ENCODE measurements at places on chromosomes 16 and 17. TPM values are rescaled to one million over a fixed set of nuclear protein-coding genes. Genes with fewer than 3 reads are reported as not detected.

Gene TRPV2
- total RNA-seq, result 89.5 TPM

Gene ZNF18
- 14.0 TPM for total RNA-seq

Gene CBX2
- total RNA-seq, result 1.2 TPM

Gene KRT31
- not detected for total RNA-seq

Gene PYDC1
- not detected for total RNA-seq

Gene ABCC12
- total RNA-seq, result 0.15 TPM

Gene KCNJ12
- total RNA-seq, result 0.15 TPM

Gene GLIS2
- 4.4 TPM for total RNA-seq

Gene NPIPA7
- total RNA-seq, result 0.15 TPM

Gene CACNG4
- total RNA-seq, result not detected

Gene KRT33A
- total RNA-seq, result not detected

Gene ACSM2A
- not detected for total RNA-seq

Gene MPO
- 0.17 TPM for total RNA-seq

Gene CARD14
- under 0.01 TPM for total RNA-seq

Gene USP7
- total RNA-seq, result 56.4 TPM

Gene TMEM88
- total RNA-seq, result 0.44 TPM

Gene CACNG3
- total RNA-seq, result not detected

Gene FBXL16
- total RNA-seq, result 0.17 TPM

Gene OR1D5
- not detected for total RNA-seq

Gene DNAAF1
- total RNA-seq, result 0.33 TPM

Gene OGFOD1
- total RNA-seq, result 72.8 TPM

Gene TMC7
- 0.73 TPM for total RNA-seq

Gene DHRS7C
- not detected for total RNA-seq

Gene ZDHHC7
- total RNA-seq, result 108 TPM

Gene SLC16A6
- total RNA-seq, result 0.15 TPM

Gene UBN1
- 31.3 TPM for total RNA-seq

Gene NF1
- 88.4 TPM for total RNA-seq

Gene MPV17L
- 0.66 TPM for total RNA-seq

Gene SLC47A2
- total RNA-seq, result not detected

Gene REXO5
- total RNA-seq, result 14.4 TPM

Gene CYLD
- 56.1 TPM for total RNA-seq

Gene C1QTNF1
- 6.3 TPM for total RNA-seq

All from smooth muscle cell of trachea (primary cell).